ENCODE measurements at places on chromosomes 2 and 18.

GRCh38 chr2:39290433-39290832 is 46.7 kb upstream of the CDKL4 start:
- no peak for DNase-seq

DNA sequence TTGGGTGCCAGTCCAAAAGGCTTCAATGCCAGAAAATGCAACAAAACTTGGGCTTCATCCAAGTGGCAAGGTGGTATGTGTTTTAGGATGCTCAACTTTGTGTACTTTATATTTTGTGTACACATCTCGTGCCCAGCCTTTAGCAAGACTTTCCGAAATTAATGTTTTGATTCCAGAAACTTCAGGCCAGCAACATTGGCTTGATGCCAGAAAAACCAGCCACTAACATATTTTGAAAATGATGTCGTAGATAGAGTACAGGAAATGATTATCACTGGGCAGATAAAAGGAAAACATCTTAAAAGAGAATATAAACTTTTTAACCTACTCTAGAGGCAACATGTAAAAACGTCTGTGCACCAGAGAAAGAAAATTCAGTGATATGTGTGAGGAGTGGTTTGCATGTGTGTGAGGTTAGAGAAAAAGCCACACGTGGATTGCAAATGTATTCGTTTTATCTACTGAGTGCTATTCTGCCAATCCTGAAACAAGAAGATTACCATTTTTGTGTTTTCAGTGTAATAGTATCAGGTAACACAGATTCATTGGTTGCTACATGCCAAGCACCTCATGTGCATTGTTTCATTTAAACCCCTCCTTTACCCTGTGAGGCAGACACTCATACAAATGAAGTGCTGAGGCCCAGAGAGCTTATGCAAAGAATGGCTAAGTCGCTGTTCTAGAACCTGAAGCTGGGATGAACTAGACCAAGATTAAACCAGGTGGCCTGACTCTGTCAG is 264.8 kb downstream of the C1D start:
- no peak for DNase-seq

DNA sequence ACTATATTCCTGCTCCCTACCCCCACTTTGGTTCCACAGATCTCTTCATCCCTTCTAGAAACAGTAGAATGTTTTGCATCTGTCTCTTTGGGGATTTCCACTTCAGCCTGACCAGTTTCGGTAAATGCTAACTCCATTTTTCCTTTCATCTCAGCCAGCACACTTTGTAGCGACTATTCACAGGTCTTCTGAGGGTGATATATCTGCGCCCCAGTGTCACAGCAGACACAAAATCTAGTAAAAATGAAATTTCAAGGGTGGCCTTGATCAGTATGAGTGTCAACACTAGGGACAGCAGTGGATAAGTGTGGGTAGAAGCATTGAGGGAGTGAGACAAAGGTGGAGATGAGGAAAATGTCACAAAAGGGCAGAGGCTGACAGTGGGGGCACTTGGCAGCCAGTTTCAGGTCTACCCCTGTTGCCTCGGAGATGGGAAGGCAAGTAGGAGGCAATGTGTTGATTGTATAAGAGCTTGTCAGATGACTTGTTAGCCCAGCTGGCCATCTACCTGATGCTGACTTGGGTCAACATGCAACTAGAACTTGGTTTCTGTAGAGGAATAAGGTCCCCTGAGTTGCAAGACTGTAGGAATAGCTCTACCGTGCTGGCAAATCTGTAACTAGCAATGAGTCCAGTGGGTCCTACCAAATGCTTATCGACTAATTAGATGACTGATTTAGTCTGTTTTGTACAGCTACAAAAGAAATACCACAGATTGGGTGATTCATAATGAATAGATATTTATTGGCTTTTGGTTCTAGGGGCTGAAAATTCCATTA is 60.7 kb downstream of the CXCR4 start:
- DNase-seq, result peak; percentile 31

GRCh38 chr2:29202819-29203495 is 87.7 kb downstream of the CLIP4 start:
- no peak for DNase-seq

GRCh38 chr2:205925373-205926337 is 160.3 kb downstream of the INO80D start:
- DNase-seq, result peak; percentile 53

DNA sequence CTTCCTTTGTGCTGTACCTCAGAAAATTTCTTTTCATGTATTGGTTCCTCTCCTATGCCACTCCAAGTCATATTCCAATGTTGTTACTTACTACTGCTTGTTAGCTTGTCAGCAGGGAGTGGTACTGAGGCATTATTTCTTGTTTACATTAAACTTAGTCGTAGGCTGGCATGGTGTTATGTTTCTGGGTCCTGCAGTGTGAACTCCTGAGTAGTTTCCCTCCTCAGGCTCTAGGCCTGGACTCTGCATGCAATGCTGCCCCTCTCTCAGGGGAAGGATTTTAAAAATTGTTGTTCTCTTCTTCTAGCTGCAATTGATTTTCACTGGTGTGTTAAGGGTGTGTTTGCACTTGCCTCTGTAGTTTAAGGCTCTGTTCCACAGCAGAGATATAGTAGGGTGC is 671.6 kb downstream of the PLCL1 start:
- no peak for DNase-seq

DNA sequence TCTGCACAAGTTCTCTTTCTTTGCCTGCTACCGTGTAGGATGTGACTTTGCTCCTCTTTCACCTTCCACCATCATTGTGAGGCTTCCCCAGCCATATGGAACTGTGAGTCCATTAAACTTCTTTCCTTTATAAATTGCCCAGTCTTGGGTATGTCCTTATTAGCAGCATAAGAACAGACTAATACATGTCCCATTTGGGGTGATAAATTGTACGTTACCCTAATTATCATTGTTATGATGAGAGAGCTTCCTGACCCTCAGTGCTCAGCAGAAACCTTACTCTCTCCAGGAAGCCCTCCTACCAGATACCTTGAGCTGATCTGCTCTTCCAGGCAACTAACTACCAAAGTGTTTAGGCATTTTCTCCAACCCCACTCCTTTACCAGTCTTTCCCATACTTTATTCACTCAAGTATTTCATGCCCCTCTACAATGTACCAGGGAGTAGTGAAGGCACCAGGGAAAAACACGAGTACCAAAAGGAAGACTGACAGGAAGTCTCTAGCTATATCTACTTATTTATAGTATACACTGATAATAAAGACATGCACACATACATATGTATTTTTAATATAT is 196.2 kb downstream of the MYCN start:
- DNase-seq, result no peak

DNA sequence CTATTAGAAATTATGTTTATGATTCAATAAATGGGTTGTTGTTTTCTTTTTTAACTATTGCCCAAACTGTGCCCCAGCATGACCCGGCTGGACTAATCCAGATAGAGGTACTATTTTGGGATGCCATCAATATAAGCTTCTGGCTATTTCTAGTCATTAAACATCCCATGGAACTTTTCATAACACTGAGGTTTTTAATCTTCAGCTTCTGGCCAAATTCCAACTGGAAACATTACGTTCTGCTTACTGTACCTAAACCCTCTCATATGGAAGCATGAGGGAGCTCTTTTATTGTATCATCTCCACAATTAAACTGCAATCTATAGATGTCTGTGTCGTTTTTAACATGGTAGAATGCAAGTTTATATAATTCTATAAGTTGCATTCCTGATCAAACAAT is 674.7 kb downstream of the ARHGAP15 start:
- no peak for DNase-seq

DNA sequence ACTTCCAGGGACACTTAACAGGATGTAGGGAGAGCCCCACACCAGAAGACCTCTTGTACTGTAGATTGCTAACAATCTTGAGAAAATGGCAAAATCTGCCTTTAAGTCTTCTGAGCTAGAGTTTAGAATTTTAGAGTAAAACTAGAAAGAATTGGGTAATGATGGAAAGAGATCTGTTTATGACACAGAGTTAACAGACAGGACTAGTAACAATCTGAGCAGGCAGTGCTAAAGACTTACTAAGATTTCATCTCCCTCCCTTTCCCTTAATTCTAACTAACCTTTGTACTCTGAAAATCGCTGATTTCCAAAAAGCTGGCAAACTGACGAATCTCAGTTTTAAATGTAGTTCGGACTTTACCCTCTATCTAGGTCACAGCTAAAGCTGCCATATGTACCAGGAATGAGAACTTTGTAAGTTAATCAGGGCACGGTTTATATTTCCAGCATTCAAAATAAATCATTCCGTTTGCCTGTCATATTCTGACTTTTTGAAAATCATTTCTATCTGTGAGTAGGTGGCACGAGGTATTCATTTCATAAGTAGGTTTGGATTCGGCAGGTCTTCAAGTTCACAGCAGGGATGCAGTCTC is 256.5 kb upstream of the EPAS1 start:
- no peak for DNase-seq

DNA sequence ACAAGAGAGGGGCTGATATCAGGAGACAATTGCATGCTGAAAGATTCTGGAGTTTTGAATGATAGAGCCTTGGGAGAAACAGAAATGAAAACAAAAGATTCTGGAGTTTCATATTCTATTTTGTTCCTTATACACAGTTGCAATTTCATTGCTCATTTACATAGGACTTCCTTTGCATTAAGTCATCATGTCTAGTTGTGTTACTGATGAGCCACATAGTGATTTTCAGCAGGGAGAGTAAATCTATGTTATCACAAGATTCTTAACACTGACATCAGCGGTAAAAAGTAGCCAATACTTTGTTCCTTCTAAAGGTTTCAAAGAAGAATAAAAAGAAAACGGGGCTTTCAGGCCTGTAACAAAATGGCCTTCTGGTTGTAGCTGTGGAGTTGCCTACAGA is 7.1 kb downstream of the ADAM17 start:
- no peak for DNase-seq

DNA sequence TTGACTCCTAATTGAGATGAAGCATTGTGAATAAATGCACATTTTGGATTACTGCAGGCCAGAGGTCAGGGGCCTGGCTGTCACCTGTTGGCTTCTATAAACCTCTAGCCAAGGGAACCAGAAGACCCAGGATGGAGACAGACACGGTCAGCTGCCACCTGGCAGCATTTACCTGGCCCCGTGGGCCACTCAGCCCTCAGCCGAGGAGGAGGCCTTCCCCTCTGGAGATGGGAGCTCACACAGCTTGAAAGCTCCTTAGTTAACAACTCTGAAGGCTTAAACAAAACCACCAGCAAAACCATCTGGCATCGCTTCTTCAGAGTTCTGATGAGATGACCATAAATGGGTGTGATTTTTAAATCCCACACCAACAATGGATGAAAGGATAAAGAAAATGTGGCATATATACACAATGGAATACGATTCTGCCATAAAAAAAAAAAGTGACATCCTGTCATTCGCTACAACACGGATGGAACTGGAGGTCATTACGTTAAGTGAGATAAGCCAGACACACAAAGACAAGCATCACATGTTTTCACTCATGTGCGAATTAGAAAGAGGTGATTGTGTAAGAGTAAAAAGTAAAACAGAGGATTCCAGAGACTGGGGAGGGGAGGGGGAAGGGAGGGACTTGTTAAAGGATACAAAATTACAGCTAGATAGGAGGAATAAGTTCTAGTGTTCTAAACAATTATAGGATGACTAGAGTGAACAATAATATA is 218.4 kb downstream of the TMEM163 start:
- no peak for DNase-seq

- no peak for DNase-seq
These were observed 375.3 kb downstream of the SLC4A3 start for GRCh38 chr2:220002699-220003098.

DNA sequence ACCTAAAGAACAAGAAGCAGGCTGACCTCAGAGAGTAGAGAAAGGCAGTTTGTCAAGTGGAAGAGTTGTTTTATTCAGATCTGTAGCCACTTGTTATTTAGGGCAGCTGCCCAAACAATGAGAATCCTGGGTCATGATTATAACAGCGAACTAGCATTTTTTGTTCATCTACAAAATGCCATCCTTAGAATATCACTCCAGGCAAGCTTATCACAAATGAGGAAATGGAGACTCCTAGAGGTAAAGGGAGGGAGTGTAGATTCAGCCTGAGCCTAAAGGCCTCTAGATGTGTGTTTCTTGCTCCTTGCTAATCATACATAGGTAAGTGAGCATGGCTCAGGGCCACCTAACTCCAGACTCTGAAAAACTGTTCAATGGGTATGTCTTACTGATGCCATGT is 126.1 kb downstream of the HNMT start:
- DNase-seq, result no peak

DNA sequence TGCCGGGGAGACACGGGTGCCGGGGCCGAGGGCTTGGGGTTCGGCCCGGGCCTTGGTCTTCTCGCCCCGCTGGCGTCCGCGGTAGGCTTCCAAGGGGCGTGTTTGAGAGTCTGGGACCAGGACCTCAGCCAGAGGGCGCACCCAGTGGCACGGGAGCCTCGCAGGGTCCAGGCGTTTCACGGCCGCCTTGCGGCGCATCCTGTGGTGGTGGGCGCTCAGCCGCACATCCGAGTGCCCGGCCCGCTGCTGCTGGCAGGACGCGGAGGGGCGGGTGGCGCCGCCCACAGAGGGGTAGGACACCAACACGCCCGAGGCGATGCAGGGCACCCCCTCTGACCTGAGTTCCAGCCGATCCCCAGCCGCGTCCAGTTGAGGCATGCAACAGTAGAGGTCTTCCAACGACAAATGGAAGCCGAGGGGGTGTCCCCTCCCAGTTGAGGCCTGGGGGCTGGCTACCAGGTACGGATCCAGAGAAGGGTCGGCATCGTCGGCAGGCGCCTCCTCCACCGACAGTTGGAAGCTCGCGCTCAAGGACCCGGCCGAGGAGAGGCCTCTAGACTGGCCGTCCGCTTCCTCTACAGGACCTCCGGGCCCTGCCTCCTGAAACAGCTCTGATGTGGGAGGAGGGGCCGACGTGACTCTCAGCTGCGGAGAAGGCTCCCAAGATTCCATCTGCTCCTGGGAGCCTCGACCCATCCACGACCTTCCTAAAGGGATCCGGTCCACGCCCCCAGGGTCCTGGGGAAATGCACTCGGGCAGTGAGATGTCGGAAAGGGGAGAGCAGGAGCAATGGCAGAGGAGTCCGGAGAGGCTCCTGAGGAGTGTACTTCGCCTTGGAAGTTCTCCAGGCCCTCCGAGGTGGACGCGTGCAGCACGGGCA is 6.3 kb downstream of the C2orf81 start:
- no peak for DNase-seq

- DNase-seq, result no peak
These were observed 6.8 kb downstream of the MAIP1 start for GRCh38 chr2:199962203-199962602.

DNA sequence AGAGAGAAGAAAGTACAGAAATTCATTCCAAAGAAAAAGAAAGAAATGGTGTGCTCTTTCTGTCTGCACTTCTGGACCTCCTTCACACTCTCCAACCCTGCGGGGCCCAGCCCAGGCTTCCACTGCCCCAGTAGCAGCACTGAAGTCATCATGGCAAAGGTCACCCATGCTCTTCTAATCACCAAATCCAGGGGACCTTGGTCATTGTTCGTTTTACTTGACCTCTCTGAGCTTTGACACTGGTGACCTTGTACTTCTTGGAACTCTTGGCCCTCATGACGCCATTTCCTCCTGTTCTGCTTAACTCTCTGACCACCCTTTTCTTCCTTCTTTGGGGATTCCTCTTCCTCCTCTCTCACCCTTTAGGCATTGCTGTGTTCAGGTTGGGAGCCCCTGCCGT is 105.6 kb downstream of the SMAD7 start:
- no peak for DNase-seq

GRCh38 chr2:48362515-48362914 is 167.4 kb upstream of the STON1 start:
- DNase-seq, result no peak
